ENCODE measurements at places on chromosomes 5 and 9.

- no peak for DNase-seq
Measured at GRCh38 chr5:155101697-155102096, 88.1 kb downstream of the KIF4B start.

DNA sequence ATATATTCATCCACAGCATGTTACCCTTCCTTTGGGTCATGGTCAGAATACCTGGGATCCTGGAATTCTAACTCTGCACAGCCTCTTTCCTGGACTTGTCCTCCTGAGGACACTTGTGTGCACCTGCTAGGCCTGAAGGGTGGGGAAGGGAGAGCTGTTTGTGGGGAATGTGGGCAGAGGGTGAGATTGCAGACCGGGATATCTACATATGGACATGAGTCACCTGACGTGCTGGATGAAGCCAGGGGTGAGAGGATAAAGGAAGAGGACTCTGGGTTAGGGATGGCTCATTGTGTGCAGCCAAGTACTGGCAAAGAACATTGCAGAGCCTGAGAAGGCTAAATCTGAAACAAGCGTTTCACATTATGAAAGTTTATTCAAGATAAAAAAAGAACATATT, 241.4 kb upstream of the RPS23 start:
- no peak for DNase-seq

DNA sequence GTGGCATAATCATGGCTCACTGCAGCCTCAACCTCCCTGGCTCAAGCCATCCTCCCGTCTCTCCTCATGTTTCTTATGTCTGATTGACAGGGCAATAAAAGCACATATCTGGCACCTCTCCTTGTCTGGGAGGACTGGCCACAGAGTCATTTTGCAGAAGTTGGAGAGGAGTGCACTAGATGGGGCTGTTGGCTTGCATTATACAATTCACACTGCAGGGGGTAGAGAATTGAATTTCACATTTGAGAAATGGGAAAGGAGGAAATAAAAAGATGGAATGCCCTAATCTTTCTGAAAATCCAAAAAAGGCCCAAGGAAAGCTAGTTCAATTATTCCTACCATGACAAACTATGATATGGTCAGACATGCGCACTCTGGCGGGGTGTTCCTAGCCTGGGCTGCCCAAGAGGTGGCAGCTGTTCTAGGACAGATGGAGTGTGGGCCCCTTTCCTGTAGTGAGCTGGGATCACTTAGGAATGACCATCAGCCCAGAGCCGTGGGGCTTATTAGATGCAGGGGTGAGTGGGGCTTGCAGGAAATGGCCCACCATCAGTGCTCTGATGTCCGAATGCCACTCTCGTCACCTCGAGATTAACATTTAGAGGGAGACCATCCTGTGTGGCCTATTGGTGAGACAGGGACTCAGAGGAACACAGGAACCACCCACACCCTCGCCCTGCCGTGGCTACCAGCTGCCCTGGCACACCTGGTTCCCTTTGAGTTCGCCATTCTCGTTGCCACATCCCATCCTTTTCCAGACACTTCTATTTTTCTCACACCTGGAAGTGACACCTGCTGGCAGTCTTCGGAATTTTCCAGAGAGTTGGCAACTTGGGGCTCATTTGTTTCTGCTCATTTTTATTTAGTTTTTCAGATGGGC, 21.8 kb upstream of the ANKRD18A start:
- DNase-seq = peak; percentile 37

- DNase-seq = peak; percentile 16
Measured at GRCh38 chr9:14346811-14347405, 33.0 kb upstream of the NFIB start.

DNA sequence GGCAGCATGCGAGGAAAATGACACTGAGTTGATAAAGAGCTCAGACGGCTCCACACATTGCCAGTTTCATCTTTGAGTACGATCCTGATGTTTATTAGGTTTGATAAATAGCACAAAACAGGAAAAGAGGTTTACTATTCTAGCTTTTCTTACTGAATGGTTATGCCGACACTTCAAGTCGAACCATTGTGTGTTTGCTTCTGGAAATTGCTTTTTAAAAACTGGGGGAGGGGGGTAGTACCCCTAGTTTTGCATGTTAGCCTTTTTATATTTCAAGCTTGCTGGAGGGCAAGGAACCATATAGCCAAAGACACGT, 5.2 kb downstream of the PTCH1 start:
- no peak for DNase-seq

DNA sequence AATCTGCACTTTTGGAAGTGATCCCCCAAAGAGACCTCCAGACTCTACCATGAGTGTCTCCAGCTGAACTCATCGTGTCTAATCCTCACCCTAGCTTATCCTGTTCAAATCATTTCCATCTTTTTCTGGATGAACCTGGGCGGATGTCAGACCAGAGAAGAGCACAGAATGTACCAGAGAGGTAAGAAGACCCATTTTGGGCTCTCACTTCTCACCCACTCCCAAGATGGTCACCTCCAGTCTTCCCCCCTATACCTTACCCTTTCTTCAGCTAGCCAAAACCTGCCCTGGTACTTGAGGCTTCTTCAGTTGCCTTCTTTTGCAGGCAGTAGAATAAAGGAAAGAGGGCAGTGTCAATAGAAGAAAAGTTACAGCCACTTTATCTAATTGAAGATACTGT, 27.9 kb upstream of the ANXA2R start:
- no peak for DNase-seq

GRCh38 chr9:133202688-133203453, 6.2 kb downstream of the OBP2B start:
- DNase-seq = no peak

DNA sequence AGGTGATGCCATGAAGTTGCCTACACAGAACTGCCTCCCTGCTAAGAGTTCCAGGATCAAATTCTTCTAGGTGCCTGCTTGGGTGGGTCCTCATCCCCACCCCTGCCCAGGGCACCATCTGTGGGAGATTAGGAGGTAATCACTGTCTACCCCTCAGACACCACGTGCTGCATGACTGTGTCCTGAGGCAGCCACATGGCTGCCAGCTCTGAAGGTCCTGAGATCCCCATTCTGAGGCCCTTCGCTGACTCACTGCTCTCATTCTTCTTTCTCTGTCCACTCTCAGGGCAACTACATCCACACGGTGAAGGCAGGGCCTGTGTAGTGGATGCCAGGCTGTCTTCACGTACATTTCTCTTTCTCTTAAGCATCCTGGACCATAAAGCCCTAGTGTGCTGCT, 222.9 kb upstream of the ANKRD55 start:
- no peak for DNase-seq

- peak; percentile 53 for DNase-seq
Measured at GRCh38 chr5:16690243-16690852, 73.6 kb upstream of the RETREG1 start.

GRCh38 chr5:172695232-172696054, 54.4 kb downstream of the NEURL1B start:
- no peak for DNase-seq

- DNase-seq = no peak
Measured at GRCh38 chr9:97874624-97875023, 21.6 kb downstream of the FOXE1 start.

DNA sequence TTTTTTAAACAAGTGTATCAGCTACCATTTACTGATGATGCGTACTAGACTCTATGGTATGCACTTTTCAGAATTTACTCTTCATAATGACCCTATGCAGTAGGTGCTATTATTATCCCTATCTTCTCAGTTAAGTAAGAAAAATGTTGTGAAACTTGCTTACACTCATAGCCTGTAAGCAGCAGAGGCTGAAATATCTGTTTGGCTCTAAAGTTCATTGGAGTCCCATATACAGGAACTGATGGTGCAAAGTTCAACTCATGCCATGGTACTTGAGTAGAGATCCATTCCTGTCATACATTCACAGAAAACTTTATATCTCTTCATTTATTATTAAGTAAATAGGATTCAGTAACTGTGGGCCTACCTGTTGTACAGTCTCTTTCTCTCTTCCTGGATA, 41.4 kb upstream of the CCDC112 start:
- no peak for DNase-seq

DNA sequence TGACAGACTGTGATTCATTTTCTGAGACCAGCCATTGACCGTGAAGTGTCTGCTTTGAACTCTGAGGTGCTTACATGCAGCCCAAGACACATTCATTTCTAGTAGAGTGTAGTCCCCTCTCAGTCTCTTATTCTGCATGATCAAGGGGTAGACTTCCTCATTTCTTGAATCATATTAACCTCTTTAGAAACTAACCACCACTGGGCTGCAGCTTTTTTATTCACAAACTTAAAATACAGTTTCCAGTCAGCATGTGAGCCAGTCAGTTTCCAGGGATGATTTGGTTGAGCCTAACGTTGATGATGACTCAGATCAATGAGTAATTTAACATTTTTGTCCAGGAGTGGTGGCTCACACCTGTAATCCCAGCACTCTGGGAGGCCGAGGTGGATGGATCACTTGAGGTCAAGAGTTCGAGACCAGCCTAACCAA, 59.2 kb downstream of the OTULIN start:
- no peak for DNase-seq

- DNase-seq = no peak
Measured at GRCh38 chr9:72997387-72997995, 44.6 kb upstream of the ALDH1A1 start.

- DNase-seq = no peak
Measured at GRCh38 chr9:77987880-77988525, 43.6 kb downstream of the GNAQ start.

DNA sequence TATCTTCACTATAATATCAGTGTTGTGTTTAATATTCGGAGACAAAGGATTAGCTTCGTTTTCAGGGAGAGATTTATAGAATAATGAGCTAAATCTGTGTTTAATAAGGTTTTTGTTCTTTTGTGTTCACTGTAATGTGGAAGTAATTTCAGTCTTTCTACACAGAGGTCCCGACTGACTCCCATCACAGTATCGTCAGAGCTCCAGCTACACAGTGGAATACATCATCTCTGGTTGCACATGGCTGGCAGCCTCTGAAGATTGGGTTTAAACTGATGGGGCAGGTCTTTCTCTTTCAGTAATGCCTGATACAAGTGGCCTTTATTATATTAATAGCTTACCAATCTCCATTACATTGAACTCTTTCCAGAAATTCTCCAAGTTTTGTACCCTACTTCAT, 736.7 kb upstream of the RIOK2 start:
- no peak for DNase-seq

- DNase-seq = no peak
Measured at GRCh38 chr5:123438902-123439301, 15.7 kb upstream of the CEP120 start.

GRCh38 chr5:79086116-79086515, 16.5 kb downstream of the BHMT2 start:
- DNase-seq = no peak
